ENCODE measurements at places on chromosomes 2 and 18.

GRCh38 chr18:47254341-47254939, 3.0 kb upstream of the SKOR2 start:
- DNase-seq: peak; percentile 44

DNA sequence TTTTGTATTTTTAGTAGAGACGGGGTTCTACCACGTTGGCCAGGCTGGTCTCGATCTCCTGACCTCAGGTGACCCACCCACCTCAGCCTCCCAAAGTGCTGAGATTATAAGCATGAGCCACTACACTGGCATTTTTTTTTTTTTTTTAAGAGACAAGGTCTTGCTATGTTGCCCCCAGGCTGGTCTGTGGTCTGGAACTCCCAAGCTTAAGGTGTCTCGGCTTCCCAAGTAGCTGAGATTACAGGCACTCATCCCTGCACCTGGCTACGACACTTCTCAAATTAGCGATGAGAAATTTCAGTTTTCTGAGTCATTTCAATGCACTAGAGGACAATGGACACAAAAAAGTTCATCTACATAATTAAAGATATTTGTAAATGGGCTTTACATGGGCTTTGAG, 36.6 kb upstream of the TCF7L1 start:
- no peak for DNase-seq

DNA sequence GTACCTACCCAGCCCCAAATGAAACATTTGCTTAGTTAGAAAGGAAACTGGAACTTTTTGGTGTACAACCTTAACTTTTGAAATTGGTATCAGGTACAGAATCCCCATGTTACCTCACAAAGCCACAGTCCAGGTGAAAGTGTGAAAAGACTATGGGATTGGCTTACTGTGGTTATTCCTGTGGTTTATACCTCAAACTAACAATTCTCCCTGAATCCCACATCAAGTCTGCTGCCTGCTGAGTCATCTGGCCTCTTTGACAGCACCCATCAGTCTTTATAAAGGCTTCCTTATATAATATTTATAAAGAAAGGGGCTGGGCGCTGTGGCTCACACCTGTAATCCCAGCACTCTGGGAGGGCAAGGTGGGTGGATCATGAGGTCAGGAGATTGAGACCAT, 164.6 kb downstream of the TMEM247 start:
- DNase-seq: no peak

DNA sequence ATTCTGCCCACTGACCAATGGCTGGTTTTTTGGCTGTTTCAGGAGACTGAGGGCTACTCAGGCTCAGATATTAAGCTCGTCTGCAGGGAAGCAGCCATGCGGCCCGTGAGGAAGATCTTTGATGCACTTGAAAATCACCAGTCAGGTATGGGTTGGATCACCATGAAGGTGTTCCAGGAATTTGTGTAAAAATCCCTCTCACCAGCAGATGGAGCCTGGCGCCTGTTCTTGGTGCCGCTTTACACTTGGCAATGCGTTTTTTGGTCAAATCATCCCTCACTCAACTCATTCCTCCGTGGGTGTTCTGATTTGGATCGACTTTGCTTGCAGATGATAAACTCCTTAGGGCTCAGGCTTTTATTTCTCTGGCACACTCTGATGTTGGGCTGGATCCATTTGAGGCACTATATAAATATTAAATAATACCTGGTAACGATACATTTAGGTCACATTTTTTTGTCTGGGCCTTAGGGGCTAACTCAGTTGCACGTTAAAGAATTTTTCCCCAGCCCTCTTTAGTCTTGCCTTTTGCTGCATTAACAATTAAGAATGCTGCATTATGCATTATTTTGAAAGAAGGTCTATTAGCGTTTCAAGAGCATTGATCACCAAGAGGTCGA, 50.0 kb downstream of the HDHD2 start:
- DNase-seq: peak; percentile 63

- DNase-seq: no peak
Observed at GRCh38 chr2:111205774-111206173, 85.1 kb downstream of the BCL2L11 start.

GRCh38 chr2:23513245-23513871, 128.4 kb downstream of the KLHL29 start:
- DNase-seq: no peak

DNA sequence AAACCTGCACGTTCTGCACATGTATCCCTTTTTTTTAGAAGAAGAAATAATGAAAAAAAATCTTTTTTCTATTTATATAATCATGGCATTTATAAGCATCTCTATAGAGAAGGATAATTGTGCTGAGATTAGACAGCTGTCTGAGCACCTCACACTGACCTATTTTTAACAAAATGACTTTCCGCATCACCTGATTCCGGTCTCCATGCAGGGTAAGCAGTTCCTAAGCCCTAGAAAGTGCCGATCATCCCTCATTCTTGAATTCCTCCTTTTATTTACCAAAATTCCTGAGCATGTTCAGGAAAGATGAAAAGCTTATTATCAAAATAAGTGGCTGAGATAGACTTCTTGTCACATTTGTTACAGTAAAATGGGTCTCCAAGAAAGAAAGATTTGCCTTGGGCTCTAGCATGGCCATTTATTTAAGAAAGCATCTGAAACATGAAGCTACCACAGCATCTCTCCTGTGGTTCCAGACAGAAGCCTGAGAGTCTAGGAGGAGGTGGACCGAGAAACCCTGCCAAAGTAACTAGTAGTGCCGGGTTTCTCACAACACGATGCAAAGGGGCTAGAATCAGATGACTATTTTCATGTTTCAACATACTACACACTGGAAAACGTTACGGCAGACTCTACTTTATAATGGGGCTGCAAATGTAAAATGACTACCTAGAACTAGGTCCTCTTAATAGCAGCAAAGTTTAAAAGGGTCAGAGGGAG, 670 bp downstream of the GKN1 start:
- peak; percentile 12 for DNase-seq

Data from cardiac fibroblast (primary cell).